Iris pigment epithelial cell (primary cell): ENCODE measurements at places on chromosomes 13 and 19.
A peak's percentile ranks its signal among the peaks of the same experiment; 100 is the strongest.

DNA sequence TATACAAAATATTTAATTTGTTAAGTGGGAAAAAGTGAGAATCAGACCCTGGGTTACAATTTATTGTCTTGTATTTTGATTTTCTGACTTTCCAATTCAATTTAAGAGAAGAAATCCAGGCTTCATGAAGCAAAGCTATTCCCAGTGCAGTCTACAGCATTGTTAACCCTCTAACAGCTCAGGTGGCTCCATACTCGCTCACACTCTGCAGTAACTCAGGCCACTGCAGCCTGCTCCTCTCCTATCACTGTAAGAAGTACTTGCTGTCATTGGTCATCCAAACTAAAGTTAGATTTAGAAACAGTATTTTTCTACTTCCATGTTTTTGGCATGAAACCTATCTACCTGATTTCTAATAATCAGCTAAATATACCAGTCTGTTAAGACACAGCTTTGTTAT is 830.3 kb downstream of the PCDH9 start:
- no peak for DNase-seq

DNA sequence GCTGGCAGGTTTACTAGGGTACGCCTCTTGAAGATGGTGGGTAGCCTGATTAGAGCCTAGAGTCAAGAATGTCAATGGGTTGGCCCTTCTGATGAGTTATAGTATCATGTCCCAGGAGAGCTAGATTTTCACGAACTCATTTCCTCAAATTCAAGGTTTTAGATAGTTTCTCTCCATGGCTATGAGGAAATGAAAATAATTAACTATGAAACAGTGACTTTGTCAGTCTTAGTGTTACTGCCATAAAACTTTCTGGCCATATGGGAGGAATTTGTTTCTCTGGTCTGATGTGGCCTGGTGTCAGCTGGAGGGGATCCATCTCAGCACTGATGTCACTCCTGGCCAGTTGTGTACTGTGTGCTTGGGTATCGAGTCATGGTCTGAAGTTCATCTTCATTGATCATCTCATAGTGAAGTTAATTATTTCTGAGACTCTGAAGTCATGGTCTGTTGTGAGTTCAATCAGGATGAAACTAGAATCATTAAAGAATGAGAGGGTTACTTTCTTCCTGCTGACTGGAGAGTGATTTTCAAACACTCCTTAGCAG is 49.4 kb upstream of the TNFSF11 start:
- peak; percentile 10 for DNase-seq

DNA sequence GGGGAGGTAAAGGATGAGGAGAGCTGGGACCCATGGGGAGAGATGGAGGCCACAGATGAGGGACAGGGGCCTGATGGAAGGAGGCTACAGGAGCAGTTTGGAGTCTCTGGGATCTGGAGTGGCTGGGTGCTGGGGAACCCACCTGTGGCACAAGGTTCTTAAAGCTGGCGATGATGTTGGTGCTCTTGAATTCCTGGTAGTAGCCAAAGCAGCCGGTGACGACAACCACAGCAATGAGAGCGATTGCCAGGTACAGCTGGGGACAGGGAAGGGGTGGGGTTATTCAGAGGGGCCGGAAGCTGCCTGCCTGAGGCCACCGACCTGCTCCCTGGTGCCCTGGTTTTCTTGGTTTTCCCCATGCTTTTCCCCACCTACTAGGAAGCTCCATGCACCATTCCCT is 2.8 kb downstream of the ATP4A start:
- no peak for DNase-seq

DNA sequence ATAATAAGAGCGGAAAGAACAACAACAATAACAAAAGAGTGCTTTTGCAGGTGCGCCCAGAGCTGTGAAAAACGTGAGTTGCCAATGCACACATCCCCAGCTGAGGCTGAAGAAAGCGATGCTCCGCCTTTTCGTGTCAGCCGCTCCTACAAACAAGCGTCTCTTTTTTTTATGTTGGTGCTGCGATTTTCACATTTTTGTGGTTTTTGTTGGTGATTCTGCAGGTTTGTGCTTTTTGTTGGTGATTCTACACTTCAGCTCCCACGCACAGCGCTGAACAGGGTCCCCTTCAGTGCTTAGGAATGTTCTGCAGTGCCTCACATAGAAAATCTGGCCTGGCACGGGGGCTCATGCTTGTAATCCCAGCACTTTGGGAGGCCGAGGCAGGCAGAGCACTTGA is 7.3 kb upstream of the SBK3 start:
- peak; percentile 90 for DNase-seq

GRCh38 chr13:75637181-75637750 is 1.1 kb downstream of the LMO7 start:
- DNase-seq, result no peak
